T follicular helper cell (primary cell): ENCODE measurements at places on chromosomes 6 and 20.

DNA sequence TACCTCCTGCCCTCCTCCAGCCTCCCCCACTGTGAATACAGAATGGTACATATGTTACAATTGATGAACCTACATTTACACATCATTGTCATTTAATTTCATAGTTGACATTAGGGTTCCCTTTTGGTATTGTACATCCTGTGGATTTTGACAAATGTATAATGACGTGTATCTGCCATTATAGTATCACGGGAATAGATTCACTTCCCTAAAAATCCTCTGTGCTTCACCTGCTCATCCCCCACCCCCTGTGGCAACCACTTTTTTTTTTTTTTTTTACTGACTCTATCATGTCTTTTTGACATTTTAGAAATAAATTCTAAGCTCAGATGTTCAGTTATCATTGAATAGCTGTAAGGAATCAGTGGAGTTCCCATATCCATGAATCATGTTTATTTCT is 30.4 kb downstream of the HECA start:
- DNase-seq: no peak

DNA sequence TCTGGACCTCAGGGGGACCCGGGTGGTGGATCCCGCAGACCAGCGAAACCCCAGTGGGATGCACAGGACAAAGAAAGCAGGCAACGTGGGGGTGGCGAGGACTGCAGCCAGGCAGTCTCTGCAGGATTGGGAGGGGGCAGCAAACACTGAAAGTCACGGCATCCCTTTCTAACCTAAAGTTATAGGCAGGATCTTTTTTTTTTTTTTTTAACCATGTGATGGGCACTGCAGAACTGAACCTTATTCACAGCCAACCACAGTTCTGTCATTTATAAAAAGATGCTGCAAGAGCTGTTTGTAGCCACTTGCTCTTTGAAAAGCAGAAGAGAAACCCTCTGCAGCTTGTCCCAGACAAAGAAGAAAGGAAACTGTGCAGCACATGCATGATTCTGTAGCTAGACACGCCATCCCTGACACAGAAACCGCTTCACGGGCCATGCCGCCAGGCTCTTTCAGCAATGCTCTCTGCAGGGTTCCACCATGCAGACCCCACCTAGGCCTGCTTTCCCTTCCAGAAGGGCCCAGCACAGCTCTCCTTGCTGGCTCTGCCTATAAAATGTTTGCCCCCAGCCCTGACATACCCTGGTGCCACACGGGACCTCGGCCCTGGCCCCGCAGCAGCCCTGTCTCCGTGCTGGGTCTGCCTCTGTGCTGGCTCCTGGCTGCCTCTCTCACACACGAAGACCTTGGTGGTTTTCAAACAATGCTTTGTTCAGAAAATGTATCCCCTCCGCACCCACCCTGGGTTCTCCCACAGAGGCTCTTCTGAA is 70.8 kb downstream of the PYGB start:
- DNase-seq: no peak

DNA sequence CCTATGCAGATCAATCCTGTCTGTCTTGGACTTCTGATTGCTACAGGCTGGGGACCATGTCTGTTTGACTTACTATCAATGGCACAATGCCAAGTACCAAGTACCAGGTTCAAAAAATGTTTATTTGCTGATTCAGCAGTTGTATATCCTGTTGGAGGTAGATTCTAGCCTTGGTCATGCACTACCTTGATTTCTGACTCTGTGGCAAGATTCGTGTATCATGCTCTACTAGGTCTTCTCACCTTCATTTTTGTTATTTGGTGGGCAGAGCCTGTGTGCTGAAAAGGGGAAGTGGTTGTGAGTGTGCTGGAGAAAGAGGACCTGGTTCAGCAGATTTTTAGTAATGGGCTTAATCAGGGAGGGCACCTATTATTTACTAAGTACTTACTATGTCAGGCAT is 192.4 kb upstream of the MYLIP start:
- DNase-seq: no peak

- DNase-seq: no peak
These were observed 16.9 kb downstream of the GPR31 start for GRCh38 chr6:167140589-167141474.

GRCh38 chr6:117404548-117404947 is 21.2 kb downstream of the ROS1 start:
- DNase-seq: no peak

DNA sequence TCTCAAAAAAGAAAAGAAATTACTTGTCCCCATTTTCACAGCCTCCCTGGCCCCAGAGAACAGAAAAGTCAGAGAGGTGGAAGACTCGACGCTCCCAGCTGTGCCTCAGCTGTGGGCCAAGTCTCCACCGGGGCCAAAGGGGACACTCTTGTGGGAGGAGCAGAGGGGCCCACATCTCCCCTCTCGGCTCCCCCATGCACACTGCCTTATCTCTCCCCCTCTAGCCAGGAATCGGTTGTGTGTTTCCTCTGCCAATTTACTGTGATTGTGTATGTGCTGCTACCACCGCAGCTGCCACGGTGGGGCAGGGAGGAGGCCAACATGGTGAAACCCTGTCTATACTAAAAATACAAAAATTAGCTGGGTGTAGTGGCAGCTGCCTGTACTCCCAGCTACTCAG is 8.4 kb downstream of the TIAM2 start:
- DNase-seq: no peak

DNA sequence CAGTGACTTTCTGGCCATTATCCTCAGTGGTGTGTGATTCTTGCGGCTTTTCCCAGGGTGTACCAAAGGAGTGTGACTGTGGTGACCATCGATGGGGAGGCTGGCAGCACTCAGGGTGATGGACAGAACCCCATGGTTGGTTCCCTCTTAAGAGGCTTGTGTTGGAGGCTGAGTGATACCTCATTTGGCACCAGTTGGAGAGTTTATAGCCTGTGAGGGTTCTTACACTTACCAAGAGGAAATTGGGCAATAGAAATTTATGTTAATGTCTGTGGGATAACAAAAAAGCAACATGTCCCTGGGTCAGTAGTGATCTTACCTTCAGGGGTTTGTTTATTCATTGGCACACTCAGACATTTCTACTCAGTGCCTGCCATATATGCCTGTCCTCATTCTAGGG is 37.2 kb downstream of the DAAM2 start:
- DNase-seq: no peak

DNA sequence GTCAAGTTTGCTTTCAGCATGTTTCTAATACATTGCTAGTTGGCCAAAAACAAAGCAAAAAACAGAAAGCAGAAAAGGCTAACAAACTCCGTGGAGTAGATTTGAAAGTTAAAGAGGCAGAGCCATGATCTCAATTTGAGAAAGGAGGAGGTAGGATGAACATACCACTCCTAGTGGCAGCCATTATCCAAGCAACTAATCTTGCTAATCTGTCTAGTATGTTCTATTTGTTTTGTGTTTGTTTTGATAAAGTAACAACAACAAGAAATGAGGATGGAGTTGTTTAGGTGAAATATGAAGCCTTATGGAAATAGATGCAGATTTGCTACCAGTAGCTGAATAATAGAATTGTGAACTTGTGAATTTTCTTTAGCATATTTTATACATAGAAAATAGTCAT is 295.5 kb upstream of the PRDM1 start:
- DNase-seq: no peak

- DNase-seq: no peak
These were observed 213.1 kb downstream of the BTBD3 start for GRCh38 chr20:12130781-12131180.
